ENCODE measurements at places on chromosomes 5 and 9.

DNA sequence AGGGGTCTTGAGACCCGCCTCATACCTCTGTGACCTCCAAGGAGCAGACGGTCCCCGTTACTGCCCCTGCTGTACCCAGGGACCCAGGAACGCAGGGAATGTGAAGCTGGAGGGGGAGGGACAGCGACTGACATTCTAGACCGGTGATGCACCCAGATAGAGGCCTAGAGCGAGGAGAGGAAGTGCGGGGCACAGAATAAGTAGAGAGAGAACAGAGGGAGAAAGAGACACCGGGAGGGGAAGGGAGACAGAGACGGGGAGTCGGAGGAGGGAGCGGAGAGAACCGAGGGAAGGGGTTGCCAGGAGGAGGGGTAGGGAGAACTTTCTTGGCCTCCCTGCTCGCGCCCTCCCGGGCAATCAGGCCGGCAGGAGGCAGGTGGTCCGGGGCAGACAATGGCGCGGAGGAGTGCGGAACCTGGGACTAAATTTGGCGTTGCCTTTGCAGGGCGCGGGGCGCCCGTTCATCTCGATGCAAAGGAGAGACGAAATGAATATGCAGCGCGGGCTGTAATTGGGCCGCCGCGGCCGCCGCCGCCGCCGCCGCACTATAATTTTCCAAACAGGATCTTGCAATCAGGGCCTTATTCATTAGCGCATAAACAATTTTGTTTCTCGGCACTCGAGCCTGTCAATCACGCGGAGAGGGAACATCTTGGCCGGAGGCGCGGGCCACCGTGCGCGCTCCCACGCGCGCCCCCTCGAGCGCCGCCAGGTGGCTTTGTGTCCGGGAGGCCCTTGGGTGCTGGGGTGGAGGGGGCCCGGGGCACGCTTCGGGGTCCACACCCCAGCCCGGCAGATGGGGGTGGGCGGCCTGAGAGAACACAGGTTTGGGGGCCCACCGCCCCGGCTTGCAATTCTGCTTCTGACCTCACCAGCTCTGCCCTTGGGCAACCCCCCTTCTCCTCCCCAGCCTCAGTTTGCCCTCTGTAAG lies 33.0 kb downstream of the NDUFA8 start:
- no peak for DNase-seq

DNA sequence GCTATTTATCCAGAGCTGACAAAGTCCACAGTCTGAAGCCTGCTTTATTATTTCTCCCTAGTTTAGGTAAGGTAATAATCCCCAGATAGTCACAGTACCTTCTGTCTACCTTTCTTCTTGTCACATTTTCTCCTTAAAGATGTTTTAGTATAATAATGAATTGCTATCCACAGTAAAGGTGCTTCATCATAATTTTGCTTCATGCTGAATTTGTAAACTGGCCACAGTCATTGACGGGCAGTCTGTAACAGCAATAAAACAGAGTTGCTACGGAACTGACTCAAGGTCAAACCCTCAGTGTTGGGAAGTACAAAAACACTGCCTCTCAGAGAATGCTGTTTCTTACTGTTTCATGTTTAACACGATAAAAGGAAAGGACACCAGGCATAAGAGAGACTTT lies 195.7 kb downstream of the ZNF608 start:
- DNase-seq = no peak

DNA sequence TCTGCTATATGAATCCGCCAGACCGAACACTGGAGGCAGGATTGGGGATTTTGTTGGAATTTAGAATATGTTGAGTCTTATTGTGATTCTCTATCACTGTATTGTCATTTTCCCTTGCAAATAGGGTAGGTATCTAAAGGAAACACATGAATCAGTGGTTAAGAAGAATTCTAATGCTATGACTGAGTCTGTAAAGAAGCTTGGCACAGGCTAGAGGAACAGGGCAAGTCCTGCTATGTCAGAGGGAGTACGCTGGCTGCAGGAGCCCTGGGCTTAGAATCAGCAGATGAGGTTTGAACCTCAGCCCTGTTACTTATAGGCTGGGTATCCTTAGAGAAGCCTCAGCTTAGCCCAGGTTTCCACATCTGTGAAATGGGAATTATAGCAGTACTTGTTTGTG lies 198.1 kb downstream of the NR3C1 start:
- DNase-seq = no peak

- no peak for DNase-seq
These were observed 252.0 kb upstream of the GAS1 start for GRCh38 chr9:87199278-87199677.

DNA sequence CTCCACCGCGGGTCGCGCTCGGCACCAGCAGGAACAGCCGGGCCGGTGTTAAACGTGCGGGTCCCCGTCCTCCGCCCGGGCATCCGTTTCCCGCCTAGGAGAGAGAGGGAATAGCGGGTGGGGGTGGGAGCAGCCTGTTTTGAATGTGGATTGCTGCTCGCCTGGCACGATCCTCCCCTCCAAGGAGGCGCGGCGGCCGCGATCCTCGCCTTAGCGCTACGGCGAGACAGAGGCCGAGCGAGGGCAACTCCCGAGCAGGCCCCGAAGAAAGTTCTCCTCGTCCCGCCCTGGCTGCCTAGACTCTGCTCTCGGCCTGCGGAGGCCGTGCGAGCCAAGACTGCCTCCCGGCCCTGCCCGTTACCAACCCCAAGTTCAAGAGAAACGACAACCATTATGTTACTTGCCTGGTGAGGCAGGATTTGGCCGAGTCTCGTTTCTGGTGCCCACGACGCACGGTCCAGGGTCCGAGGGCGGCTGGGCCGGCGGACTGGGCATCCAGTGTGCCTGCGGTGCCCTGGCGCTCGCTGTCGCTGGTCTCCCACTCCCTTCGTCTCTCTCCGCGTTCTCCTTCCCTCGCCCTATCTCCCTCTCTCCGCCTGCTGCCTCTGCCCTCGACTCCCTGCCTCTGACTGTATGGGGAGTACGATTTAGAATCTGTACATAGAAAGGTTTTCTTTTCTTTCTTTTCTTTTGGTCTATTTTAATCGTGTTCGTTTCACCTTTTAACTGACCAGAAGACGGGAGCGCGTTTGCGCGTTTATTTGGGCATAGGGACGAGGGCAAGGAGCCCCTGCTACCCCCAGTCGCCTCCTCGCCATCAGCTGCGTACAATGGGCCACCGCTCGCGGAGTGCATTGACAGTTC lies 724 bp downstream of the NR2F1-AS1 start:
- DNase-seq = peak; percentile 44

- DNase-seq = no peak
These were observed 21.8 kb downstream of the GLT6D1 start for GRCh38 chr9:135617538-135617900.

DNA sequence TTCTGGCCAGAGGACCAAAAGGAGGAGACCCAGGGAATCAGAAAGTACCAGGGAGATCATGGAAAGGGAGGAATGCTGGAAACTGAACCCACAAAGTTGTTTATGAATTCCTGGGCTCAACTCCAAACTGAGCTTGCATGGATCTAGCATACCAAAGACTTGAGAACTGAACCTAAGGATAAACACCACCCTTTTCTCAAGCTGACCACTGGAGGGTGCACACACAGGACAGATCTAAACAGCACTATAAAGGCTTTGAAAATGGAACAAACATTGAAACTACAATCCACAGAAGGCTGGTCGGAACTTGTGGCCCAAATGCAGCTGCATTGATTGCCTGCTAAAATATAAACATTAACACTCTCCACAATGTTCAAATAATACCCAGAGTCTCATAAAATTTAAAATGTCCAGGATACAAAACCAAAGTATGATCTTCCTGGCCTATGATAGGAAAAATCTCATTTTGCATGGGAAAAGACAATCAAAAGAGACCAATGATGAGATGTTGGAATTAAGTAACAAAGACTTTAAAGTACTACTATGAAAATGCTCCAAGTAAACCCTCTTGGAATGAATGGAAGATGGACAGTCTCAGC lies 15.6 kb upstream of the IRF1 start:
- peak; percentile 35 for DNase-seq

DNA sequence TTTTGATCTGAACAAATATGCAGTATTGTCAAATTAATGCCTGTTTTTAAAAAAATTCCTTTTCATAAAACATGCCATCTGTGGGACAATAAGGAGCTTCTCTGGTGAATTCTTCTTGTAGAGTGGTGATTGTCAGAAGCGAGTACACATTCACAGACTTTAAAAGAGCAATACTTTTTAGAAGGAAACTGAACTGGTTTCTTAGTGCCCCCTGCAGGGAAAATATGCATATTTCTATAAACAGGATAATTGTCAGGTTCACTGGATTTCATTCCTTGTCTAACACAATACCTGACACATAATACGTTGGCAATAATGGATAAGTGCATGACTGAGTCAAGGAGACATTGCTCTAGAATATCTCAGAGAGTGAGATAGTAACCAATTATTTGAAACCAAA lies 133.7 kb downstream of the KIF4B start:
- DNase-seq = no peak

DNA sequence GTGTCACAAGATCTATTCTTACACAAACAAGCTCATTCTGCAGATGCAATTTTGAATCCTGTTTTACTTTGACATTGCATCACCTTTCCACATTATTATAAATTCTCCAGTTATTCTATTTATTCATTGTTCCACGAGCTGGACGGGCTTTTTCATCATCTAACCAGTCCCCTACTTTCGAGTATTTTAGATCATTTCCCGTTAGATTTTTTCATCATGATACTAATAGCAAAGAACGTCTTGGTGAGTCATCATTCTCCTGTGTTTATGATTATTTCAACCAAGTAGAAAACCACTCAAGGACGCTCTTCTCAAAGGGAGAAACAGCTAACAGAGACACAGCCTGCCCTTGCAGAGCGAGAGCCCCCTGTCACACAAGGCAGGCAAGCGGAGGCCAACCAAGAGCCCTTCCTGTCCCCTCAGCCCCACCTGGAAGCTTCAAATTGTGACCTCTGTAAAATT lies 15.1 kb downstream of the BBLN start:
- DNase-seq = no peak

GRCh38 chr5:178145965-178146820 lies 7.5 kb downstream of the NHP2 start:
- DNase-seq = no peak

GRCh38 chr9:98360176-98360708 lies 104.8 kb upstream of the TBC1D2 start:
- DNase-seq = no peak

- DNase-seq = peak; percentile 64
These were observed 88.8 kb downstream of the ANXA2R start for GRCh38 chr5:42951293-42951840.

DNA sequence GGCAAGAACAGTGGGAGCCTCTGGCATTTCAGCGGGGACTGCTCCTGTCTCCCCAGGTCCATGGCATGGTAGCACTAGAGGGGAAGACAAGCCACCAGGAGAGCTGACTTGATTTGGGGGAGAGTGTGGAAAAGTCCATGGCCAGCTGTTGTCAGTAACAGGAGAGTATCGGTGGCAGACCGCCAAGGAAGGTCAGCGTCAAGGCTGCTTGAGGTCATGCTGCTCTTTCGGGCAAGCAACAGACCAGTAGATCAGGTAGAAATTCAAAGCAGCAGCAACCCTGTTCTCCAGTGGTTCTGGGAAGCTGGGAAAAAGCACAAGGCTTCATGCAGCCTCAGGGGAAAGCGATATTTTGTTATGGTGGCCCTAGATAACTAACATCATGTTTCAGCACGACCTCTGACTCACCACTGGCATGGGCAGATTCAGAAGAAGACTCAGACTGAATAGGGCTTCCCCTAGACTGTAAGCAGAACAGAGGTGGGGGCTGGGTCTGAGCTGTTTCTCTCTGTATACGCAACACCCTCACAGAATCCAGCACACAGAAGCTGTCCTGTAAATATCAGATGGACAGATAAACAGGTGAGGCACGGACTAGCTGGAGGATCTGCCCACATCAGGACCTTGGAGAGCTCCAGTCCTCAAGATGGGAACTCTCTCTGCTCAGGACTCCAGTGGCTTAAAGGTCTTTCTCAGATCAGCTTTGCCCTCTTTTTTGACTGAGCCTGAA lies 35.2 kb upstream of the PLEKHG4B start:
- no peak for DNase-seq

DNA sequence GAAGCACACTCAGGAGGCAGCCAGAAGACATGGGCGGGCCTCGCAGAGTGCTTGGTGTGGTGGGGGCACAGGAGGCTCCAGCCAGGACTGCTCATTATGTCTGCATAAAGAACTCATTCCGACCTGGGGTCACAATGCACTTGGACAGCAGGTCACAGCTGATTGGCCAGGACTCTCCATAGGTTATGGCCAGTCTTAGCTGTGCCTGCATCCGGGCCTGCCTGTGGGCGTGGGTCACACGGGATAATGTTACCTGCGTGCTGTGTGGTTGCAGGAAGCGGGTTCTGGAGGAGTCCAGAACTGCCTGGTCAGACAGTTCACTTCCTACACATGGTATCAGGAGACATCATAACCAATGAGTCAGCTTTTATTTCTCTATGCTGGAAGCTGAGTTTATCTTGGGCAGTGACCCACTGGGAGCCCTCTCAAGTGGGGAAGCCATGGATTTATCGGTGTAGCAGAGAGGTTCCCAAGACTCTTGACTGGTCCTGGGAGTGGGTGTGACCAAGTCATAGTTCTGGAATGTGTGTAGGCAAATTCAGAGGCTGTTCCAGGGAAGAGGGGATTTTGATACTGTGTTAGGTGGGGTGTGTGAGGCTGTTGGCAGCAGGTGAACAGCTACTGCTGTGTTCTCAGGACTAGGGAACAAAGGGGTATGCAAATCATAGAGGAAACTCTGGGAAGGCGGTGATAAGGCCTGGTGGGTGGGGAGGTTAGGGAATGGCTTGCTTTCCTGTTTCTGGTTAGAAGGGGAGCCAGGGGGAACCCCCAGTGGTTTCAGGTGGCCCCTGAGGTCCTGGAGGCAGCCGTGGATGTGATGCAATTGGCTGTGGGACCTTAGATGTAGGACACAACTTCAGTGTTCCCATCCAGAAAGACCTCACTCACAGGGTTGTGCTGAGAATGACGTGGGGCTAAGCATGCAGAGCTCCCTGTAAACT lies 51.3 kb downstream of the ARHGEF37 start:
- DNase-seq = no peak

DNA sequence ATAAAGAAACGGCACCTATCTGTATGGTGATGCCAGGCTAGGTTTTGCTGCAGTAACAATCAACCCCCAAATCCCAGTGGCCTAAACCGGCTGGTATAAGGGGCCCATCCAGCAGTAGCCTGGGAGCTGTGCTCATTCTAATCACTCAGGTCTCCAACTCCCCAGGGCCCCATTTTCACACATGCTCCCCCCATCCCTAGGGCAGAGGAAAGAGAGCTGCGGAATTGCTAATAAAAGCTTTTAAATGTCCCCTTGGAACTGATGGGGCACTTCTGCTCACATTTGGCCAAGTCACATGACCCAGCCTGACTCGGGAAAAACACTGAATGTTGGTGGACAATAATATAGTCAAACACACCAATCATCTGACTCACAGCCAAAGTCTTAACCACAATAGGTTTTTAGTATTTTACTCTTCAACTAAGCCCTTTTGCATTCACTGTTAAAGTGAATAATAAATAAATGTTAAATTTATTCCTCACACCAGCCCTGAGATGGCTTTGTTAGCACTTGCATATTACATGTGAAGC lies 1.6 kb downstream of the FBLL1 start:
- DNase-seq = no peak

DNA sequence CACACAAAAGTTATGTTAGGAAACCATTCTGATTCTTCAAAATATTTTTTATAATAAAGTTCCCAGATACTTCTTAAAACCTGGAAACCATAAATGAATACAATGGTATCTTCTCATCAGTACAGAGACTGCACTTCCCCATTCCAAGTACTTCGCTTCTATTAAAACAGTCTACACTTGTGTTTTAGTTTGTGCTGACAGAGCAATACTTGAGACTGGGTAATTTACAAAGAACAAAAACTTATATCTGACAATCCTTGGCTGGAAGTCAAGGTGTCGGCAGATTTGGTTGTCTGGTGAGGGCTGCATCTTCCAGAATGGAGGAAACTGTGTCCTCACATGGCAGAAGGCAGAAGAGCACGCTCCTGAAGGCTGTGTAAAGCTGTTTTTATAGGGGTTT lies 70.1 kb downstream of the RFX3 start:
- DNase-seq = no peak

GRCh38 chr9:92119586-92119985 lies 4.4 kb upstream of the SPTLC1 start:
- no peak for DNase-seq
